ENCODE measurements at places on chromosomes 1 and 21. TPM values are rescaled to one million over a fixed set of nuclear protein-coding genes. Genes with fewer than 3 reads are reported as not detected.

DNA sequence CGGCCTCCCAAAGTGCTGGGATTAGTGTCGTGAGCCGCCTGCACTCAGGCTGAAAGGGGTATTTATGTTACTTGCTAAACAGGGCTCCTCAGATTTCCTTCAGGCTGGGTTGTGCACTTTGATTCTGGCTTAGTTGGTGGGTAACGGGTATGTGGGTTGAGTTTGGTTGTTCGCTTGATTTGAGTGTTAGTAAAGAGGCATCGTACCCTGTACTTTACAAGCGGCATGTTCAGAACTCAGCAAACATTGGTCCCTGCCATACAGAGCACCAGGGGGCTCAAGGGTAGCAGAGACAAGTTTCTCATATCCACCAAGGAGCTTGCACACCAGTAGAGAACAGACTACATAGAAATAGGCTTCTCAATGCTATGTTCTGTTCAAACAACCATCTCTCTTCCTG, 147.8 kb downstream of the PGBD5 start:
- no peaks in the 10 kb centered on the region for H3K27me3 ChIP-seq
- H3K4me1 ChIP-seq: peaks cover 33% of the 10 kb centered on the region
- no peak overlapping the region for H3K4me3 ChIP-seq
- DNase-seq: no peak
- H3K27ac ChIP-seq: no peak overlapping the region

DNA sequence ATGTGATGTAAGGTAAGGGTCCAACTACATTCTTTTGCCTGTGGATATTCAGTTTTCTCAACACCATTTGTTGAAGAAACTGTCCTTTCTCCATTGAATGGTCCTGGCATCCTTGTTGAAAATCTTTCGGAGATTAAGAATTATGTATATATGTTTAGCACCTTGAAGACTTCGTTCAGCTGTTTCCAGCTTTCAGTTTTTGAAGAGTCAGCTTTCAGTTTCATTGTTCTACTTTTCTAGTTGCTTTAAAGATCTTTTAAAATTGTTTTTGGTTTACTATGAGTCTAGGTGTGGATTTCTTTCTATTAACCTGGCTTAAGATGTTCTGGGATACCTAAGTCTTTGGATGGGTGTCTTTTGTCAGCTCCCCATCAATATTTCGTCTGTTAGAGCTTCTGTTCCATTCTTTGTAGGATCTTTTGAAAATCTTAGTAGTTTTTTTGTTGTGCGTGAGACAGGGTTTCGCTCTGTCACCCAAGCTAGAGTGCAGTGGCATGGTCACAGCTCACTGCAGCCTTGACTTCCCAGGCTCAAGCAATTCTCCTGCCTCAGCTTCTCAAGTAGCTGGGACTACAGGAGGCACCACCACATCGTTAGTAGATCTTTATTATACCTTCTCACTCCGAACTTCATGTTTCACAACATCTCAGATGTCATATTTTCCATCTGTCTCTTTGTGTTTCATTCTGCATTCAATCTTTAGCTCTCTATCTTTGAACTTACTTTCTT, 353.5 kb upstream of the B3GALT2 start:
- H3K27me3 ChIP-seq: no peaks in the 10 kb centered on the region
- DNase-seq: peak; percentile 78
- H3K4me3 ChIP-seq: peak overlapping the region; percentile 79
- H3K4me1 ChIP-seq: peaks cover 53% of the 10 kb centered on the region
- H3K27ac ChIP-seq: peak overlapping the region; percentile 94

- no peak for DNase-seq
- no peak overlapping the region for H3K4me3 ChIP-seq
- peaks cover 13% of the 10 kb centered on the region for H3K27me3 ChIP-seq
- no peaks in the 10 kb centered on the region for H3K36me3 ChIP-seq
- H3K27ac ChIP-seq: no peak overlapping the region
Measured at GRCh38 chr1:41830726-41831125, 88.0 kb downstream of the HIVEP3 start.

Gene JAM2
- total RNA-seq: 0.33 TPM

DNA sequence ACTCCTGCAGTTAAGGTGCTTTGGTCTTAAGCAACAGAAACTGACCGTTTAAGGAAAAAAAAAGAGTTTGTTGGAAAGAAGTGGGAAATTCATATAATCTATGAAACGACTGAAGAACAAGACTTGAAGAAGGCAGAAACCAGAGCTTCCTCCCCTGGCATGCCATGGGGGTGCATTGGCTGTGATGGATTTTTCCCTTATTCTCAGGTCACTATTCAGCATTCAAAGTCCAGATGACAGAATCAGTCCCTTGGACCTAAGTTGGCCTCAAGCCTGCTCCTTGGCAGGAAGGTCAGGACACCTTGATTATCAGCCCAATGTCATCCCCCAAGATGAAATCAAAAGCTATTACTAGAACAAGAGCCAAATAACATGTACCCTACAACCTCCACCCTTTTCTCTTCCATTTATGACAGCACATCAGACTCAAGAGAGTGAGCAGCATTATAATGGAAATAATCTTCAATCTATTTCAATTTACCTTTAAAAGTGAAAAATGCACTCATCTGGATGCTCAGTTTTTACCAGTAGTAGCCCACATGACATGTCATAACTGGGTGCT, 15.8 kb upstream of the TMEM9 start:
- H3K36me3 ChIP-seq: no peaks in the 10 kb centered on the region
- peaks cover 36% of the 10 kb centered on the region for H3K27me3 ChIP-seq
- no peak overlapping the region for H3K27ac ChIP-seq
- no peak for DNase-seq
- H3K4me3 ChIP-seq: peak overlapping the region; percentile 81
- H3K4me1 ChIP-seq: peaks cover 14% of the 10 kb centered on the region

Gene TYW3
- total RNA-seq: 39.8 TPM

Measured in activated CD4-positive, alpha-beta T cell treated with anti-CD3 and anti-CD28 coated beads, Interleukin-2, amount 10 ng/mL, durations not matched to agents 24 days and 14 days (primary cell).